ENCODE measurements at places on chromosomes 2 and 18.

DNA sequence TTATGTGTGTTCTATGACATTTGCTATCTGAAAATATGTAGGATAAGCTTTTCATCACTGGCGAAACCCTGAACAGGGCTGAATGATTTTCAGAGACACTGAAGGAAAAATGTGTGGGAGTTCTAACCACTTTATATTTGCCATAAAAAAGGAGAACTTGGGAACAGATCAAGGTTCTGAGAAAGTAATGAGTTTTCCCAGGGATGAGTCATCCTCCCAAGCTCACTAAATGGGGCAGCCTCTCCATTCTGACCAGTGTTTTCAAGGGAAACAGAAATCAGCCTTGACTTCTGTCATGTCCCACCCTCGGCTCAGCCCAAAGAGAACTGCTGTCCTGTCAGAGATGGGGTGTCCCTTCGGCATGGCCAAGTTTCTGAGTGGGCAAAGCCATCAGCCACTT, 2109.8 kb upstream of the CELF4 start:
- DNase-seq, result no peak

DNA sequence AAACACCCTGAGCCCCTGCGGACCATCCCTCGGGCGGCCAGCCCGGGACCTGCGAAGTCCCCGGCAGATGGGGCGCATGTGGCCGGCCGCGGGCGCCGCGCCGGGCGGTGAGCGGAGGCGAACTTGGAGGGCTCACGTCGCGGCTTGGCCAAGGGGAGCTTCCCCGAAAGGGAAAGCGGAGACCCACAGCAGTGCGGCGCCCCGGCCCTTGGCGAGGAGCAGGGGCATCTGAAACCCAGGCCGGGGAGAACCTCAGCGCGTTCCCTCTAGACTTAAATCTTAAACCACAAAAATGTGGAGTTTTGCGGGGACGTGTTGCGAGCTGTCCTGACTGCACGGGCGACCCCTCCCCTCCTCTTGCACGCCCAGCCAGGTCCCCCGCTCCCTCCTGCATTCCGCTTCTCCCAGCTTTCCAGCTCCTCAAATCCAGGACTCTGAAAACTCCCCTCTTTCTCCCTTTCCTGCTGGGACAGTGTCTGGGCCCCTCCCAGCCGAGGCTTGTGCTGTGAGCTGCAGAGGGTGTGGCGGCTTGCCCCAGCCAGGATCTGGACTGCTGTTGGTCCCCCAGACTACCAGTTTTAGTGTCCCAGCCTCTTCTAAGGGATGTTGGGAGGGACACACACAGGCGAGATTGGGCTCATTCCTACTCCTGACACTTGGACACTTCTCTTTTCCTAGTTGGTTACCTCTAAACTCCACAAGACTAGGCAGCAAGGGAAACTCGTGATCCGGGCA, 1.3 kb downstream of the FMNL2 start:
- DNase-seq, result peak; percentile 74

GRCh38 chr2:95060446-95061118, 35.1 kb downstream of the MAL start:
- DNase-seq, result peak; percentile 16

GRCh38 chr2:15772086-15772595, 168.2 kb upstream of the MYCN start:
- DNase-seq, result no peak

DNA sequence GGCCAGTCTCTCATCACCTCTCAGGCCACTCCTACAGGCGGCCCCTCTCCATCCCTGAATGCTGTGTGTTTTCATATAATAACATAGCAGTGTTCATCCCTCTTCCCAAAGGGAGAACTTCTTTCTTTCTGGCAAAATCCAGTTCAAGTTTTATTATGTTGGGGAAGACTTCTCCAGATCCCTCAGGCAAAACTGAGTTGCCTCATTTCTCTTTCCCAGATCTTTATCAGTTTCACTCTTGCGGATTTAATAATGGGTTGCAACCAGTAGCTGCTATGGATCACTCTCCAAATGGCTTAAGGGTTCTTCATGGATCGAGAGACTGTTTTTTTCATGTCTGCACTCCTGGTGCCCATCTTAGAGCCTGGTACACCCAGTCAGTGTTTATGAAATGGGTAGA, 129.9 kb downstream of the FHOD3 start:
- DNase-seq, result no peak

DNA sequence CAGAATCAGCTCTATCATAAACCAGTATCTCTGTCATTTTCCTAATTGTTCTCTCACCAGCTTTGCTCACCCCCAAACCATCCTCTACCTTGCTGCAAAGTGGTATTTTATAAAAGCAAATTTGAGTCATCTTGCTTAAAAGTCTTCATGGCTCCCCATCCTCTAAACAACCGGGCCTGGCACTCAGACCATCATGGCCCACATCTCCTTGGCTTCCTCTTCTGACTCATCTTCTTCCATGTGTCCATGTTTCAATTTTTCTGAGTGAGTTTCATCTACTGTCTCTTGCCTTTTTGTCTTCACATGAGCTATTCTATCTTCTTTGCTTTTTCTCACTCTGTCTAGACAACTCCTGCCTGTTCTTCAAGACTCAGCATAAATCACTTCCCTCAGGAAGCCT, 58.6 kb downstream of the LHCGR start:
- DNase-seq, result no peak

DNA sequence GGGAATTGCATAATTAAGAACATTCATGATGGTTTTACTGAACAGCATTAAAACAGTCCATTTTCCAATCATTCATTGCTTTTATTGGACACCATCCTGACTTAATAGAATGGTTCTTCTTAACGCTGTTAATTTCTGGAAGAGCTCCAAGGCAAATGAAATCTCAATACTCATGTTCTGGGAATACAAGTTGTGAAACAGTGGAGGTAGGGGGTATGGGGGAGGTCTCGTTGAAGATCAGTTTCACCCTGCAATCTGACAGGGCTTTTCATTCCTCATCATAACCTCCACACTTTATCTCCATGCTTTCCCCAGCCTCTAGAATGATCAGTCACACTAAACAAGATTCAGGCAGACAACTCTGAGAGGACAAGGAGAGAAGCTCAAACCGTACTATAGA, 113.6 kb downstream of the ETAA1 start:
- DNase-seq, result no peak

- no peak for DNase-seq
Observed at GRCh38 chr2:106565599-106565998, 78.4 kb downstream of the CD8B2 start.

DNA sequence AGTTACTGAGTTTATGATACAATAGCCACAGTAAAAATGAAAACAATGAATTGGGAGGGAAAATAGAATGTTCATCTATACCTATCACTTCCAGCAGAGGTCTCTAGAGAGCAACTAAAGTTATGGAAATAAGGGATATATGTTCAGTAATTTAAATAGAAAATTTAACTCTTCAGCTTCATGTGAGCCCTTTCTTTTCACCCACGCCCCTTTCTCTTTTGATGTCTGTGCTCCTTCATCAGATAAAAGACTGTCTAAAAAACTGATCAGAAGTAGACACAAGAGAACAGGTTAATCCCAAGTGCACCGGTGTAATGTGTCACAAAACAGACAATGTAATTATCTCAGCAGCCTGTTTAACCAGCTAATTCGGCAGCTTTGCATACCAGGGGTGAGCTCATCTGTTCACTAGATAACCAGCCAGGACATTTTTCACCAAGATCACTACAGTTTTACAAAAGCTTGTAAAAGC, 238.5 kb upstream of the ERBB4 start:
- no peak for DNase-seq

- no peak for DNase-seq
Observed at GRCh38 chr2:49251766-49252165, 97.5 kb upstream of the FSHR start.

DNA sequence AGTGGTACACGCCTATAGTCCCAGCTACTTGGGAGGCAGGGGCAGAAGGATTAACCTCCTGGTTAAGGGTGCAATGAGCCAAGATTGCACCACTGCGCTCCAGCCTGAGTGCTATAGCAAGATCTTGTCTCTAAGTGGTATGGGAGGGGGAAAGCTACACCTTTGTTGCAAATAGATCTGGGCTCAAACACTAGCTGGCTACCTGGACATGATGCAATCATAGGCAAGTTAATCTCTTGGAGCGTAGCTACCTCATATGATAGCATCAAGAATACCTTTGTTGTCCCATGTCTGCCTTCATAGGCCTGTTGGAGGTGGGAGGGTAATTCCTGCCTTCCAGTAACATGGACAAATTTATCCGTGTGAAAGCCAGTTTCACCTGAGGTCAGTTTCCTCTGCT, 15.7 kb downstream of the KLHL29 start:
- DNase-seq, result no peak

DNA sequence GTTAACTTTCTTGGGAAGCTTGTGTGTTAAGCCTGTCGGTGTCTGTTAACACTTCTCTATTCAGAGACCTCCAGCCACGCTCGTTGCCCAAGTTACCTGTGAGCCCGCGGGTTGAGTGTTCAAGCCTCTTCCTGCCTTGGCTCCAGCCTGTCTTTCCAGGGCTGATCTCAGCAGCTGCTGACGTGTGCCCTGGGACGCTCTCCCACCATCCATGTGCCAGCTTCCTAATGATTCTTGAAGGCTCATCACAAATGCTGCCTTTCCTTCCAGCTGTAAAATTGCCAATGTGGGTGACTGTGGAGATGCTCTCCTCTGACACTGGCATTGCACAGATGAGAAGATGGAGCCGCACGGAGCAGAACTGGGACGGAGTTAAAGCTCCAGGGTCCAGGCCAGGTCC, 6.1 kb downstream of the RNF144A start:
- DNase-seq, result no peak

DNA sequence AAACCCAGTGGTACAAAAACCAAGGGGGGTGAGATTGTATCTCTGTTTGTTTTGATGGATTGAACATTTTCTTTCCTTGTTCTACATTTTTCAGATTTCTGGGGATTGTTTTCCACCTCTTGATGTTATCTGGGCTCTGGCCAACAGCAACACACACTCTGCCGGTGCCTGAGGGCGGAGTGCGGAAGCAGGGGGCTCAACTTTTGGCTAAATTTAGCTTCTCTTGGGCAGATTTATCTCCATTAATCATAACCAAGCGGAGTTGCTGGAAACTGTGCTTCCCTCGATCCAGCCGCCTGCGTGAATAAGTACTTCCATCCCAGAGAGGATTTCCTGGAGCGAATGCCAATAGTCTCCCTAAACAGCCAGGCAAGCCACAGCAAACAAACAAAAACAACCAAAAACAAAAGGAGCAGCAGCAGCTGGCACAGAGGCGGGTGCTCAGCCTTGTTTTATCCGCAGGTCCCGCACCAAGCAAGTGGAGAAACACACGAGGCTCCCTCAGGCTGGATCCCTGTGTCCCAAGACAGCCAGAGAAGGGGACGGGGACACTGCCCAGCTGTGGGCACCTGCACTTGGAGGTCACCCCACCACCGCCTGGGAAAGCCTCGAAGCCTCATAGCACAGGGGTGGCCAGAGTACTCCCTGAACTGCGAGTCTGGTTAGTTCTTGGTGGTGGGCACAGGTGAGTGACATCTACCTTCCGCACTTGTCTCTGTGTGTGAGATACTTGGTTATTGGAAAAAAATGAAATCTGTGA, 143.4 kb downstream of the NDUFA10 start:
- peak; percentile 18 for DNase-seq

- no peak for DNase-seq
Observed at GRCh38 chr2:122804494-122804893, 1049.0 kb downstream of the TSN start.

GRCh38 chr2:40242315-40242714, 209.6 kb downstream of the SLC8A1 start:
- no peak for DNase-seq

GRCh38 chr2:106178716-106179115, 15.4 kb downstream of the UXS1 start:
- no peak for DNase-seq

GRCh38 chr2:223954401-223954800, 2.9 kb upstream of the MRPL44 start:
- no peak for DNase-seq

- no peak for DNase-seq
Observed at GRCh38 chr2:38153476-38154135, 77.7 kb upstream of the CYP1B1 start.

DNA sequence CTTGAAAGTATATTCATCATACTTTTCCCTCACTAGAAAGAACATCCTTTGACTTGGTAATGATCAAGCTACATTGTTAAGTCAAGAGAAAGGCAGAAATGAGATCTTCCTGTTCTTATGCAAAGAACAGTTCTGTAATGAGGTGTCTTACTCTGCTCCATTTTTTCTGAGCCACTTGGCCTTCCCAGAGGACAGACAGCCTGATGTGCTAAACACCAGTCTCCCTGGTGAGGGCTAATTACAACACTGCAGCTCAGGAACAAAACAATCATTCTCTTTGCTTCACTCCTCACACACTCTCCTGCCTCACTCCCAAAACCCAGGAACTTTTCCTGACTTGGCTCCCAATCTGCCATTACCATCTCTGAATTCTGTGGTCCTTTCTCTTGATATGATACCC, 25.6 kb downstream of the TACR1 start:
- no peak for DNase-seq

GRCh38 chr2:191853843-191854242, 7.0 kb upstream of the CAVIN2 start:
- no peak for DNase-seq

DNA sequence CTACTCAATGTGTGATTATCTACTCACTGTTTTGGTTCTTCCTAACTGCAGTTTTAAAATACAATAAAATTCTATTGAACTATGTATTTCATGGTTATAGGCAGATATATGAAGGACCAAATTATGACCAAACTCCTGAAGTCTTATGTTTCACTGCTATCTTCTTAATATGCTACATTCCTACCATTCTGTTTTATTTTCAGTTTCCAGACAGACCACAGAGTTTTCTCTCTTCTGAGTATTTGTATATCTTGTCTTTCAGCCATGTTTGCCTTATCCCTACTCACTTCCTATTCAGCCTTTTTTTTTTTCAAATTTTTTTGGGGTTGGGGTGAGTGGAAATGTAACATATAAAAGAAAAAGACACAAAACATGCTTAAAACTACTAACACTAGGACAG, 6.3 kb downstream of the RFTN2 start:
- DNase-seq, result no peak

- DNase-seq, result no peak
Observed at GRCh38 chr2:220510668-220511067, 883.2 kb downstream of the SLC4A3 start.

DNA sequence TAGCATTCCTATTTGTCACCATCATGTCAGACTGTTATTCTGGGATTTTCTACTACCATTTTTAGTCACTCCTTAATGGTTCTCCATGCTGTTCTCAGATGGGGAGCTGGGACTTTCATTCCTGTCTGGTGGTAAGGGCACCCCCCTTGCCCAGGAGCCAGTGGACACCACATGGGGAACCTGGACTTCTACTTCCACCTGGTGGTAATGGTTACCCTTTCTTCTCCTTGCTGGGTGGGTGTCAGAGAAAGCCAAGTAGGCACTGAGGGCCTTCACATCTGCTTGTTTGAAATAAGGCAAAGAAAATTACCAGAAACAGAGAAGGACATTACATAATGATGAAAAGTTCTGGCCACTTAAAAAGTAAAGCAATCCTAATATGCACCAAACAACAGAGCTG, 239.8 kb downstream of the FHOD3 start:
- DNase-seq, result no peak
